Effector memory CD4-positive, alpha-beta T cell (primary cell): ENCODE measurements at places on chromosomes 6 and 20.

- no peak for DNase-seq
These were observed 74.0 kb upstream of the GLP1R start for GRCh38 chr6:38974389-38975151.

GRCh38 chr6:125273251-125273650, 28.5 kb downstream of the HDDC2 start:
- no peak for DNase-seq

GRCh38 chr20:3980260-3981131, 34.9 kb downstream of the RNF24 start:
- no peak for DNase-seq

DNA sequence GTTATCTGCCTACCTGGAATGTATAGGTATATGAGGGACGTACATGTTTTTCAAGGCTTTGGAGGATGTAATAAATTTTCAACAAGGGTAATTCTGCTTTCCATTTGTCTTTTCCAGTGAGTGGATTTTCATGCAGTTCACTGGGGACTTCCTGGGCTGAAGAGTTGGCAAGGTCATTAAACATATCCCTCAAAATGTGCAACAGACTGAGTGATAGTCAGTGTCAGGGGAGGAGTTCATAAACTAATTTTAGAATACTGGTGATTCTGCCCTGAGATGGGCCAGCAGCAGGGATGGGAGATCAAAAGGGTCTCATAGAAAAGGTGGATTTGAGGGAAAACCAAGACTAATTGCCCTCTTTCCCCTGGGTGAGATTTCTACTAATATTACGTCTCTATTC, 122.3 kb upstream of the CLDN20 start:
- no peak for DNase-seq
